ENCODE measurements at places on chromosomes 5 and 9.
A peak's percentile ranks its signal among the peaks of the same experiment; 100 is the strongest.

DNA sequence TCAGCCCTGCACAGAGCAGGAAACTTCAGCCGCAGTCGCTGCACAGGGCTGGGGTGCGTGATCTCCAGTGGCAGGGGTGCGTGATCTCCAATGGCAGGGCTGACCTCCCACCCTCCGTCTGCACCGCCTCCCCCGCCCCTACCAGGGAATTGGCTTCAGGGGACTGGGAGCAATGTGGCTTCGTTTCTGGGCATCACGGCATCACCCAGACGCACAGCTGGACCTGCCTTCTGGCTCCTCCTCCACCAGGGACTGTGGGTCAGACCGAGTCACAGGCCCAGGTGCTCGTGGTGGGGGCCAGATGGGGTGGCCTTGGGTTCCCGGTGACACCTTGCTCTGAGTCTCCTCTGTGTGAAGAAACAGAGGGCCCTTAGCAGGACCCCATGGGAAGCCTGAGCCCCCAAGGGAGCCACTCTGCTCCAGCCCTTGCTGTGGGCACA is 51.1 kb downstream of the AHRR start:
- DNase-seq = no peak

DNA sequence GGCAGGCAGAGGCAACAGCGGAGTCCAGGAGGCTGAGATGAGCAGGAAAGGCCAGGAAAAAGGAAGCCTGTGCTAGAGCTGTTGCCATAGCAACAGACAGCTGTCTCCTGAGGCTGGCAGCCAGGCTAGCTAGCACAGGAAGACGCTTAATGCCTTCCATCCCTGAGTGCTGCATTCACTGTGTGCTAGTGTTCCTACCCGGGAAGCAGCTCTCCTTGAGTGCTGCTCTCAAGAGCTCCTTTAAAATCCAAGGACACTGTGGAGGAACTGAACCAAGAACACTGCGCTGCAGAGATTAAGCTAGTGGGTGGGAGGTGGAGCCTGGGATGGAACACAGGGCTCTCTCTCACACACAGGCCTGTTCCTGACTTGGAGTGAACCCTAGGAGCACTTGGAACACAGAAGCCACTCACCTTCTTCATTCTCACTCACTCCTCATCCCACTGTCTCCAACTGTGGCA is 53.5 kb upstream of the IL7R start:
- peak; percentile 27 for DNase-seq

DNA sequence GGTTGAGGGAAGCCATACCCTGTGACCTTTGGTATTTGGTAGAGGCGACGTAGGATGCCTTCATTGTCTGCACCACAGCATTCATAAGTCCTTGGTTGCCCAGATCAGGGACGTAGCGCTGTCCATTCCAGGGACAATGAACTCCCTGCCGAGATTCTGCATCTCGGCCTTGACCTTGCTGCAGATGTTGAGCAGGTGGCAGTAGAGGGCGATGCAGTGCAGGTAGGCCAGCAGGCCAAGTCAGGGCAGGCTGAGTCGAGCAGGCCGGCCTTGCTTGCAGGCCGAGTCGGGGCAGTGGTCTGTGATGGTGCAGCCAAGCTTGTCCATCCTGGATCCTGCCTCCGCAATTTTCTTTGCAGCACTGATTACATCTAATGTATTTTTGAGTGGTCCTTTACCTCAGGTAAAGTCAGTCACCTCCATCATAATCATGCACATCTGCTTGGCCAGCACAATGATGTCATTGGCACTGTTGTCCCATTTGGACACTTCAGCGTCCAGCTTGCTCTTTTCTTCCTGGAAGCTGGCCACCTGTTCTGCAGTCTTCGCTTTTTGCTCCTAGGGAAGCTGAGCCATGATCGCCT is 93.4 kb upstream of the CCDC112 start:
- no peak for DNase-seq

DNA sequence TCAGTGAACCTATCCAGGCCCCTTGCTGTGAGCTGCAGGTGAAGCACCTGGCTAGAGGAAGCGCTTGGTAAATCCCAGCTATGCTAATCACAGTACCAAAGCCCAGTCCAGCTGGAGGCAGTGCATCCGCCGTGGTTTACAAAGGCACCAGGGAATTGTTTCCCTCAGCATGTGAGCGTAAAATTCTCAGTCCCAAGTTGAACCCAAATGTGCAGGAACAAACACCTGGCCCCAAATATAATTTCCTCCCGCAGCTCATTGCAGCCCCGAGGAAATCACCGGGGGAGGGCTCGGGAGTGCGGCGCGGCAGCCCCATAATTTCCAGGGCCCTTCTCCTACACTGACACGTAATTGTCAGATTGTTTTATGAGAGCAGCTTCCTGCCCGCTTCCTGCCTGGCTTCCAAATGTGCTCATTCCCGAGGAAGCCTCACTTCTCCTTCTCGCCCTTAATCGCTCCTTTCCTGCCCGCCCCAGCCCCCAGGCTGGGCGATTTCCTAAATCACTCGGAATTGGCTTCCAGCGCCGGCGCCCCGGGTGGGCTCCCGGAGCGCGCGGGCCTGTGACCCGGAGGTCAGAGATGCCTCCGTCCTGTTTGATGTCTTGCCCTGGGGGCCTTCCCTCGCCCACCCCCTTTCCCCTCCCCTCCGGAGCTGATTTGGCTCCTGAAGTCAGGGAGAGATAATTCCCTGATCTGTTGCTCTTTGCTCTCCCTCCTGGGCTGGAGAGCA is 134.4 kb downstream of the FGF1 start:
- no peak for DNase-seq

- no peak for DNase-seq
These were observed 143.0 kb upstream of the RPS23 start for GRCh38 chr5:82421119-82421518.

GRCh38 chr9:129383019-129383560 is 205.0 kb upstream of the IER5L start:
- DNase-seq = peak; percentile 52

- no peak for DNase-seq
These were observed 539.2 kb downstream of the TLE1 start for GRCh38 chr9:81150016-81150625.

- no peak for DNase-seq
These were observed 344.8 kb downstream of the ZNF608 start for GRCh38 chr5:124401476-124402143.

Measured in suppressor macrophage treated with lipopolysaccharide for 4 hours (primary cell).